GM06990 (cell line): ENCODE measurements at places on chromosomes 2 and 18.
A peak's percentile ranks its signal among the peaks of the same experiment; 100 is the strongest.

DNA sequence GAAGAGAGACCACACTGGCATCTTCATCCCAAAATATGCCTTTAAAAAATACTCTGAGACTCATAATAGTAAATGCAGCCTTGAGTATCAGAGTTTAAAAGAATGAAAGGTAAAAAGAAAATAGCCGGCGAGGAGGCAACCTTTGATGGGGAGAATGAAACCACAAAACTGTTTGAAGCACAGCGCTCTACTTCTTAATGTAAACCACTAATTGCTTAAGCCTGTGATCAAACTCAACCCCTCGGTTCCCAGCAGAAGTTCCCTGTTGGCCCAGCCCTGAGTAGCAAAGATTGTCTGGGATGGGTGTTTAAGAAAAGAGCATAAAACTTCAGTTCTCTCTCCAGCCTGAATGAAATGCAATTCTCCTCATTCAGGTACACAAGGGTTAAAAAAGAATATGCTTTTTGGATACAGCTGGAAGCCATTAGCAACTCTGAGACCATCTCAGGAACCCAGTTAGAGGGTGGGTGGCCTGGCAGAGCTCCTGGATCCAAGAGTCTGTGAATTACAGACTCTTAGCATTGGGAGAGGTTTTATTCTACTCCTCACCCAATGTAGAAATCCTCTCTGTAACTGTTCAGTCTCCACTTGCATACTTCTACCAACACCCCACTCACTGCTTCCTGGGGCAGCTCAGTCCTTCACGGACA lies 44.8 kb downstream of the VIT start:
- DNase-seq = no peak

DNA sequence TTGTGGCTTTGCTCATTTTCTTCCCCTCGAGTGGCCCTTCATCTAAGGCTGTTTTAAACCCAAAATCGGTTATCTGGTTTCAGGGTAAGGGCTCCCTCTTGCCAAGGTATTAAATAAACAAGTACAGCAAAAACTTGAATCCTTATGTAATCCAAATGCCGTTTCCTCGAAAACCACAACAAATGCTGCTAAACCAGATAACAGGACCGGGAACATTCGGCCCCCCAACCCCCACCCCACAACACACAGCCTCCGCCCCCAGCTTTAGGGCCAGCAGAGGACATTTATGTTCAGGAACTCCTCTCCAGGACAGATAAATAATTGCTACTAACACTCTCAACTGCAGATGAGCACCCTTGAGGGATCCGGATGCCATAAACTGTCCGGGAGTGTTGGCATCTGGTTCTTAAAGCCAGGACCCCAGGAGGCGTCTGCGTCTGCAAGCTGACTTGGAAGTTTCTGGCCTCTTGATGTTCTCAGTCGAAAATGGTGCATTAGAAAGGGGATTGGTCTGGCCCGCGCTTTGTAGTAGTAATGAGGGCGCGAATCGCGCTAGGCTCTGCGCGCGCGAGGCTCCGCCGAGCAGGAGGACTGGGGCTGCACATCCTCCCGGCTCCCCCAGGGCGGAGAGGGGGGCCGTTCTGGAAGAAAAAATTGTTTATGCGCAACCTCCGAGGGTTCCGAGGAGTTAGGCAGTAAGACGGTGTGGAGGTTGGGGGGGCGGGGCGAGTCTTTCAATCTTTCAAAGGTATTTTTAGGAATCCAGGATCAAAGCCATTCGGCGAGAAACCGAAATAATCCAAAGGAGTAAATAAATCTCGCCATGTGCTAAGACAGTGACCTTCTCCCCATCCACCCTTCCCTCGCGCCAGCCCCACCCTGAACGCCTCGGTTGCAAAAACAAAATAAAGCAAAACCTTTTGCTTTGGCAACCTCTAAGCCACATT lies 3.9 kb upstream of the ID2 start:
- DNase-seq = peak; percentile 27

- no peak for DNase-seq
Measured at GRCh38 chr2:176251928-176252327, 17.3 kb upstream of the MTX2 start.

DNA sequence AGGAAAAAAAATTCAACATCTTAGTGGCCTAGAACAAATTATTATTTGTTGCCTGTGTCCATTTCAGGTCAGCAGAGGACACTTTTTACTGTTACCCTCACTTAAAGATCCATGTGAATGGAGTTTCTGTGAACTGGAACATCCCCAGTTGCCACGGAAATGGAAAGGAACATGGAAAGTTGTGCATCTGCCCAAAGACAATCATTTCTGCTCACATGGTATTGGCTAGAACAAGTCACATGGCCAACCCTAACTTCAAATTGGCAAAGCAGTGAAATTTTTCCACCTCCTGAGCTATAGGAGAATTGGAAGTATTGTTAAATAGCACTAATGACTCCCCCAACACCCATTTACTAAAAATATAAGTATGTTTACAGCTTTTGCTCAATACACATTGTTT lies 71.2 kb upstream of the CCBE1 start:
- DNase-seq = no peak

GRCh38 chr2:61368687-61369665 lies 101.9 kb downstream of the USP34 start:
- DNase-seq = peak; percentile 11

GRCh38 chr2:232893834-232894233 lies 23.8 kb downstream of the SNORC start:
- no peak for DNase-seq

DNA sequence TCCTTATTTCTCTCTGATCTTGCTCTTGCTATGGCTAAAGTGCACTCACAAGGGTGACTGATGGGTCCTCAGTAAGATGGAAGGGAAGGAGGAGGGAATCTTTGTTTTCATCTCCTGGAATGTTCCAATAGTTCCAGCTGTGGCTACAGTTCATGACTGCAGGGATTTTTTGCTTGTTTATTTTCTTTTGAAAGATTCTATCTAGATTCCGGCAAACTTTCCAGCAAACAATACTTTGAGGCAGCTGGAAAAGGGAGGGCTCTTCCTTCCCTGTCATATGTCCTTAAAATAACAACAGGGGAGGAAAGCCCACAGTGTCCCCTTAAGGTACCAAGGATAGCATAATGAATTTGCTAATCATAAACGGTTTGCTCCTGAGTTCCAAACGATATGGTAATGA lies 111.3 kb upstream of the SLC14A2 start:
- DNase-seq = no peak

- no peak for DNase-seq
Measured at GRCh38 chr2:3035385-3036050, 342.1 kb downstream of the EIPR1 start.

GRCh38 chr18:55249550-55249949 lies 290.3 kb upstream of the CCDC68 start:
- DNase-seq = peak; percentile 57

DNA sequence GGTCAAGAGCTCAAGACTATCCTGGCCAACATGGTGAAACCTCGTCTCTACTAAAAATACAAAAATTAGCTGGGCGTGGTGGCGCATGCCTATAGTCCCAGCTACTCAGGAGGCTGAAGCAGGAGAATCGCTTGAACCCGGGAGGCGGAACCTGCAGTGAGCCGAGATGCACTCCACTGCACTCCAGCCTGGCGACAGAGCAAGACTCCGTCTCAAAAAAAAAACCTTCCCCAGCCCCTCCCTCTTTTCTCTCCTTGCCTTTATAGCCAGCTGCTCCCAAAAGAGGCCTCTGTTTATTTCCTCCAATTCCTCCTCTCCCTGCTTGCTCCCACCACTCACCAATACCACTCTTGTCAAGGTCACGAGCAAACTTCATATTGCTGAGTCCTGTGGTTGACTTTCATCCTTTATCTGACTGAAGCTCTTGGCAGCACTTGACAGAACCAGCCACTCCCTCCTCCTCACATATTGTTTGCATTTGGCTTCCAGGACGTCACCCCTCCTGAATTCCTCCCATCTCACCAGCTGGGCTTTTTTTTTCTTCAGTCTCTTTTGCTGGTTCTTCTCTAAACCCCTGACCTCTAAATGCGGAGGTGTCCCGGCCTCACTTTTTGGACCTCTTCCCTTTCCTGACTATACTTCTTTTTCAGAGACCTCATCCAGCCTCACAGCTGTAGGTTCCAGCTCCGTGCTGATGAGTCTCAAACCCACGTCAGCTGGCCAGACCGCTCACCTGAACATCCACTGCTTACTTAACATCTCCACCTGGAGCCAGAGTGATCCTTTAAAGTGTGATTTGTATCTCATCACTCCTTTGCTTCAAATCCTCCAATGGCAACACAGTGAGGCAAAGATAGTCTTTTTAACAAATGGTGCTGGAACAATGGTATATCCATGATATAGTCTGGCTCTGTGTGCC lies 84.6 kb upstream of the CAB39 start:
- no peak for DNase-seq

- DNase-seq = no peak
Measured at GRCh38 chr2:75403991-75404428, 156.7 kb downstream of the EVA1A start.

- DNase-seq = no peak
Measured at GRCh38 chr18:46155641-46156051, 51.5 kb downstream of the HAUS1 start.

- peak; percentile 32 for DNase-seq
Measured at GRCh38 chr18:58349650-58350049, 279.2 kb downstream of the ALPK2 start.

GRCh38 chr2:217756375-217757107 lies 246.3 kb downstream of the TNS1 start:
- peak; percentile 45 for DNase-seq

DNA sequence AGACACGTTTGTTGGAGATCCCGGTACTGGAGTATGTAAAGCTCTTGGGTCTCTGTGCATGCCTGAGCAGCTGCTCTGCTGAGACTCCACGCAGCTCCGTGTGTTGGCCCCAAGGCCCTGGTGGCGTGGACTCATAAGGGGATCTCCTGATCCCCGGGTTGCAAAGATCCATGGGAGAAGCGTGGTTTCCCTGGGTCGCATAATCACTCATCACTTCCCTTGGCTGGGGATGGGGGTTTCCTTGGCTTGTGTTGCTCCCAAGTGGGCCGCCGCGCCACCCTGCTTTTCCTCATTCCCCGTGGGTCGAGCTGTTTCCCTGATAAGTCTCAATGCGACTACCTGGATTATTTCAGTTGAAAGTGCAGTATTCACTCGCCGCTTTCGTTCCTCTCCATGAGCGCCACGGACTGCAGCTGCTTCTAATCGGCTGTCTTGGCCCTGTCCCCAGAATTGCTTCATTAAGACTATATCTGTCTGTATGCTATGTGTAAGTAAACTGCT lies 76.0 kb downstream of the EPC2 start:
- no peak for DNase-seq

DNA sequence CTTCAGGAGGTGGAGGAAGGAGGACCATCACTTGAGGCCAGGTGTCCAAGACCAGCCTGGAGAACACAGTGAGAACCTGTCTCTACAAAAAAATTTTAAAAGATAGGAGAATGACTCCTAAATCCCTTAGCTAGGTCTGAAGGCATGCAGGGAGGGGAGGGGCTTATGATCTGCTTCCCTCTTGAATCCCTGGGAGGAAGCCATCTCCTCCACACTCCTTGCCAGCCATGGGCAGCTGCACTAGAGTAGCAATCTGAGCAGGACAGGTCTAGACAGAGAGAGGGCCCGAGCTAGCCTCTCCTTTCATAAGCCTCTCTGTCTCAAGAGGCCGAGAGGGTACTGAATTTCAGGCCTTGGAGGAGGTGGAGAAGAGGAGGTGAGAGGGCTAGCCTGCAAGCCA lies 42.5 kb downstream of the DAPL1 start:
- DNase-seq = no peak

DNA sequence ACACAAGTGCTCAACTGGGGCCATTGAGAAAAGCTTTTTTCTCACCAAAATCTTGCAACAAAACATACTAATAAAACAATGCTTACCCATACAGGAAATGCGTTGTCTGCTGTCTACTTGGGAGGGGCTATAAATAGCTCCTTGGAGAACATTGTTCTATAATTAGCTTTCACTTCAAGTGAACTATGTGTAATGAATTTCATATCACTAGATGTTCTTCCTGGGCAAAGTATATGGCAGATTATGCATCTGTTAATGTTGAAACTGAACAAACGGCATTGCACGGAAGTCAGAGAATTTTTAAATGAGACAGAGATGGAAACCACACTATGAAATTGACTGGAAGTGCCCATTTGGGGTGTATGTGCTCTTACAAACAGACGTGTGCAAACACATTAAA lies 6.4 kb upstream of the NPAS2 start:
- DNase-seq = no peak

GRCh38 chr2:29448096-29448688 lies 333.0 kb downstream of the CLIP4 start:
- DNase-seq = no peak

DNA sequence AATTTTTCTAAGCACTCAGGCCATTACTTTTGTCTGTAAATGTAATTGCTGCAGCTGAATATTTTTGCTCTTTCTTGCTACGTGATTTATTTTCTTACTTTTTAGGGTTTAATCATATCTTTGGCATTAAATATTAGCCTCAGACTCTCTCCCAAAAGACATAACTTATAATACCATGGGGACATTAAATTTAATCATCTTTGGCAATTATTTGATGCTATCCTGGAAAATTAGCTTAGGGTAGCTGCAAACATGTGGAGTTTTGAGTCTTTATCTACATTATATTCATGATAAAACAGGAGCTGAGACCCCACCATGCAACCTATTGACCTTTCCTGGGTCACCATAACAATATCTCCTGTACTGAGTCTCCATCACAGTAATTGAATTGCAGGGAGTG lies 59.1 kb upstream of the EDAR start:
- no peak for DNase-seq

DNA sequence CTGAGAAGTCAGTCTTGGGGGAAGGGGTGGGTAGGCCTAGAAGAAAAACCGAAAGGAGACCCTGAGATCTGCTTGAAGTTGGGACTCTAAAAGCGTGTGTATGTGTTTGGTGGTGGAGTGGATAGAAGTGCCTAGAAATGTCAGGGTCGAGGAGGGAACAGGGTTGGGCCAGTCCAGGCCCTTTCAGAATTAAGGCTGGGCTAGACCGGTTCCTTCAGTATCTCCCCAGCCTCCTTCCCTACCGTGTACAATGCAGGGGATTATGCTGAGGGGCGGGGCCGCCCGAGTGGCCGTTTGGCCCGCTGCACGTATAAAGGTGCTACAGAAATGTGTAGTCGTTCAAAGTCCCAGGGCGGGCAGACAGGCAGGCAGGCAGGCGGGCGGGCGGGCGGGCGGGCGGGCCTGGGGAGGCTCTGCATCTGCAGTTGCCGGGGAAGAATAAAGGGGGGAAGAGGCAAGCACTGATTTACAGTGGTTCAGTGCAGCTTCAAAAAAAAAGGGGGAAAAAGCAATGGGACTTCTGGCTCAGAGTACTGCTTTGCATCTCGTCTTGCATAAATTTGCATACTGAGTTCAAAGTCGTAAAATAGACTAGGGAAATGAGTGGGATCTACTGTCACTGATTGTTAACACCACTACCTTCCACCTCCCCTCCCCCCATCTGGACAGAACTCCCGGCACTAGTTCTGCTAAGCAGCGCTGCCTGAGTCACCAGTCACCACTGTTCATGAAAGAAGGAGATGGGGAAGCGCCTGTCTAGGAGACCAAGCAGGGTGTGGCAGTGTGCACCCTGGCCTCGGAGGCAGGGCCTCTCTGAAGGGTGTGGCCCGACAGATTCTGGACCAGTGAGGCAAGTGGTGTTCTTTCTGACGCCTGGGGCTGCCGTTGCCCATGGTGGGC lies 3.6 kb downstream of the IGFBP2 start:
- no peak for DNase-seq
